SW 1271 (cell line): ENCODE measurements at places on chromosomes 13 and 19.

GRCh38 chr13:113499936-113500335, 9.4 kb upstream of the DCUN1D2 start:
- no peak for DNase-seq

- DNase-seq: no peak
These were observed 12.5 kb downstream of the NCAN start for GRCh38 chr19:19224150-19224851.

DNA sequence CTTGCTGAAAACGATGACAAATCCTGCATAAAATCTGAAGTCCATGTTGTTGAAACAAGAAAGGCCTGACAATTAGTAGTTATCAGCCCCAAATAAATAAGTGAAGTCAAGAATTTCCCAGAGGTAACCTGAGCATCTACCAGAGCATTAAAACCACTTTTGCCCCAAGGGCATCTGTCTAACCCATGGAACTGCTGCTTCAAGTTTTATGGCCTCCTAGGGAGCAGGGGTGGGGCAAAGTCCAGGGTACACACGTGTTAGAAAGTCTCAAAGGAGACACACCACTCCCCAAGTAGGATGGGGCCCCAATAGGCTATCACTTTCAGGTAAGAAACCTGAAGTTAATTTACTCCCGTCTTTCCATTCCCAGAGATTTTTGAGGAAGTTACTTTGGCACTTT, 81.1 kb downstream of the CACNA1A start:
- no peak for DNase-seq

DNA sequence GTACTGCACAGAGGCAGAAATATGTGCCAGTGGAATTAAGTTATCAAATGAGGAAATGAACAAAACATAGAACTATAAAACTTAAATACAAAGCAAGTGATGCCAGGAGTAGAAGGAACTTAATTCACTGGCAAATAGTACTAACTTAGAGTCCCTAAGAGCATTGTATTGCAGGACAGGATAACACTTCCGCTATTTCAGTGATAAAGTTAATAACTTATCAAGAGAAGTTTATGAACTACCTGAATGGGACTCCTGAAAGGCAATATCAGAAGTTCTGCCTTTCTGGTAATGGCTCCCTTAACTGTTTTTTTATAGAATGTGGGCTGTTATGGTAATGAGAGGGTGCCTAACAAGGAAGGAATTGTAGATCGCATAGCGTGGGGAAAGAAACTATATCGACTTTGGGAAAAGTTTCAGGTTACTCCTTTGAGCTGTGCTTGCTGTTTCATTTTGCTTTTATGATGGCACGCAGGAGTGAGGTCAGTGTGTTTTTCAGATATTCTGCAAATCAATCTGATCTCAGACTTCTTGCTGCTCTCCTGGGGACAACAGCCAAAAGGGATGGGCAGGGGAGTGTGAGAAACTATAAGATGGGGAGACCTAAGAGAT, 95.3 kb upstream of the MLNR start:
- no peak for DNase-seq

DNA sequence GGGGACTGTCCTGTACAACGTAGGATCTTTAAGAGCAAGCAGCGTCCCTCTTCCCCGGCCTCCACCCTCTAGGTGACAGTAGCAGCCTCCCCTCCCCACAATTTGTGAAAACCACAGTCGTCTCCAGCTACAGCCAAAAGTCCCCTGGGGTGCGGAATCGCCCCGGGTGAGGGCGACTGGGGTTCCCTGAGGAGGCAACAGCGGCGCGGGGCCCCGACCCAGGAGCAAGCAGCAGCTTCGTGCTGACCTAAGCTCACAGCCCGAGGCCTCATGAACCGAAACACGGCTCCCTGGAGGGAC, 322 bp downstream of the ZNF558 start:
- DNase-seq: peak; percentile 42

DNA sequence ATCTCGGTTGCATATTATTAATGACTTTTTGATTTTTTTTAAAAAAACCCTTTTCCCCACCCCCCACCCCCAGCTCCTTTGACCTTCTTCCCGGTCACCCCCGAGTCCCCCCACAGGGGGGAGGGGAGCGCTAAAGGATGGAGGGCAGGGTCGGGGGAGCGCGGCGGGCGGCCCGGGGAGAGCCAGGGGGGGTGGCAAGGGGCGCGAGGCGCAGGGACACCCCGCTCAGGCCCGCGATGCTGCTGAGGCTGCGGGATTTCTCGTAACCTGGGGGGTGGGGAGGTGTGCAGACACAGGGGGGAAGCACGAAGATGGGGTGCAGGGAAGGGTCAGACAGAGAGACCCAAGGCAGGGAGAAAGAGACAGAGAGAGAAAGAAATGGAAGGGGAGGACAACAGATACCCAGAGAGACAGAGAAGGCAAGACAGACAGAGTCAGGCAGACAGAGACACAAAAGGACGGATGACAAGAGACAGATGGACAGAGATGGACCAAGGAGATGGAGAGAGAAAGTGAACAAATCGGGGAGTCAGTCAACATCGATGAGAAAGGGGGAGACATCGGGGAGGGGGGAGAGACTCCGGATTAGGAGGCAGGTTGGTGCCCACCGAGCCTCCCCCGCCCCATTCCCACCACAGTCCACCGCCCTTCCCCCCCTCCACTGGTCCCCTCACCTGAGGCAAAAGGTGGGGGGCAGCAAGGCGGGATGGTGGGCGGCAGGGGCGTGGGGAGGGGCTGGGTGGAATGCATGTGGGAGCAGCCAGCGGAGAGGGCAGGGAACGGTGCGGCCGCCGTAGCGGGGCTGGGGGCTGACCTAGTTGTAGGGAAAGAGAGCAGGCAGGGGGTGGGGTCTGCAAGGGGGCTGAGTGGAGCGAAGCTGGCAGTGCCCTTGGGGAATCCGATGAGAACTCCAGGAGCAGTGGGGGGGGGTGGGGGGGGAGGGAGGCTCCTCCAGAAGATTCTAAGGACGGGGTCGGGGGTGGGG, 14.2 kb downstream of the KCNC3 start:
- no peak for DNase-seq

- no peak for DNase-seq
These were observed 265.1 kb upstream of the EDNRB start for GRCh38 chr13:78183732-78184131.

- DNase-seq: no peak
These were observed 11.4 kb downstream of the NDFIP2 start for GRCh38 chr13:79492313-79492798.

- peak; percentile 28 for DNase-seq
These were observed 776.9 kb downstream of the GPC5 start for GRCh38 chr13:92175330-92175729.

DNA sequence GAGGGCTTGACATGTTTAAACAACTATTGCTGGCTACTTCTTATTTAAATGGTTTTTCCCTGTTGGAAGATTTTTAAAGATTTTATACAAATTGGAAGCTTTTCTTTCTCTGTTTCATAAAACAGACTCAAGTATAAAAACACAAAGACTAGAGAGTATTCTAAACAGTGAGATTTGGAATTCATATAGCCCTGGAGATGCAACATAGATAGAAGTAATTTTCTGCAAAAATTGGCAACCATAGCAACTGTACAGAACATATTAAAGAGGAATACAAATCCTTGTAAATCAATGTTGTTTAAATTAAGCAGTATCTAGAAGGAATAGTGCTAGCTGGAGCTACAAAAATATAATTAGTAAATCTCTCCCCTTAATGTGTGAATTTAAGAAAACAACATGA, 2612.9 kb upstream of the PCDH20 start:
- no peak for DNase-seq

- no peak for DNase-seq
These were observed 14.9 kb upstream of the CYP2B6 start for GRCh38 chr19:40976134-40976533.
